ENCODE measurements at places on chromosomes 16 and 17.

GRCh38 chr17:45584092-45585036 lies 93.8 kb upstream of the PLEKHM1 start:
- DNase-seq = no peak

DNA sequence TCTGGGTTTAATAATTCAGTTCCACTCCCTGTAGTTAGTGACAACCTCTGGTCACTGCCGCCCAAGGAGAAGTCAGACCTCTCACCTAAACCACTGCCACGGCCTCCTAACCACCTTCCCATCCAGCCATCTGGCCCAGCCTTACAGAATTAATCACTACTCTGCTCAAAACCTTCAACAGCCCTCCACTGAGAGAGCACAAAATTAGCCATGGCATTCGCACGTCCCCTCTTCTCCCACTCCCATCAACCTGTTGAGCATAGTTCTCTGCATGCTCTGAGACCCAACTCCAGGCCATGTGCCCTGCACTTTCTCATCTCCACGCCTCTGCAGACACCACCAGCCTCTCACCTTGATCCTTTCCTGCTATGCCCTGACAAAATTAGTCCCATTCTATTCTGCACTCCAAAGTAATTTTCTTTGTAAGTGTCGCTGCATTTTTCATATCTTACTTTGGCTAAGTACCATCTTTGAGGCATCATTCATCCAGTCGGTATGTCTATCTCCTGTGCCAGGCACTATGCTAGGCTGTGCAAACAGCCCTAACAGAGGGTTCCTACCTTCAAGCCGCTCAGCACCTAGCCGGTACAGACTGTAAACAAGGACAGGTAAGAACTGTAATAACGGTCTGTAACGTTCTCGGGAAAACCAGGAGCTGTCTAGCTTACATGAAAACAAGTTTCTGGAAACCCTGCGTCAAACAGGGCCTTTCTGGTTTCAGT lies 963 bp downstream of the COPRS start:
- no peak for DNase-seq

DNA sequence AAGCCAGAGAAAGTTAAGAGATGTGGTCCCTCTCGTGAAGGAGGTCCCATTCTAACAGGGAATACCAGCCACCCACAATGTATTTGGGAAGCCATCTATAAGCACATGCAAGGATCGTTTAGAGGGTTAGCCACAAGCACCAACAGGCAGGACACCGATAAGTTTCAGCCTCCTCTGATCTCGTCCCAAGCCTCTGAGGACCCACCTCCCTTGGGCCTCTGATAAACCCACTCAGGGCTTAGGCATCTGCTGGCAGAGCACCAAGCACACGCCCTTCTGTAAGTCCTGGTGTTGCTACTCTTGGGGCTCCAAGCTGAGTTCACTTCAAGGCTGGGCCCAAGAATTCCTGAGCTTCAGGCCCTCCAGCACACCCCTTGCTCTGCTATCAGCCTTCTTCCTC lies 5.4 kb upstream of the PNPO start:
- DNase-seq = no peak

DNA sequence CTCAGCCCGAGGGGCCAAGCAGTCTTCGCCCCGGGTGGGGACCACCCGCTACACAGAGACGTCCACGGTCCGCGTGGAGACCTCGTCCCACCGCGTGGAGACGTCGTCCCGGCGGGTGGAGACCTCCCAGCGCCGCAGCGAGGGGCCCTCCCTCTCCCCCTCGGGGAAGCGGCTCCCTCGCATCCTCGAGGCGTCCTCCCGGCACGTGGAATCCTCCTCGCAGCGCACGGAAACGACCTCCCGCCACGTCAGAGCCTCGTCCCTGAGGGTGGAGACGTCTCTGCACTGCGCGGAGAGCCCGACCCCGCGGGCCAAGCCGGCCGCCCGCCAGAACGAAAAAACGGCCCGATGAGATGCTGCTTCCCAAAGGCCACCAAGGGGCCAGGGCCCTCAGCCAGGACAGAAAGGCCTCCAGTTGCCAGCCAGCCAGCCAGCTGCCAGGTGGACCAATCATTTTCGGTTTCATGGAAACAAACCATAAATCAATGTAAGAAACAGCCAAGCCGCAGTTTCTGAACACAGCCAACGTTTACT lies 424 bp downstream of the C17orf100 start:
- peak; percentile 87 for DNase-seq

DNA sequence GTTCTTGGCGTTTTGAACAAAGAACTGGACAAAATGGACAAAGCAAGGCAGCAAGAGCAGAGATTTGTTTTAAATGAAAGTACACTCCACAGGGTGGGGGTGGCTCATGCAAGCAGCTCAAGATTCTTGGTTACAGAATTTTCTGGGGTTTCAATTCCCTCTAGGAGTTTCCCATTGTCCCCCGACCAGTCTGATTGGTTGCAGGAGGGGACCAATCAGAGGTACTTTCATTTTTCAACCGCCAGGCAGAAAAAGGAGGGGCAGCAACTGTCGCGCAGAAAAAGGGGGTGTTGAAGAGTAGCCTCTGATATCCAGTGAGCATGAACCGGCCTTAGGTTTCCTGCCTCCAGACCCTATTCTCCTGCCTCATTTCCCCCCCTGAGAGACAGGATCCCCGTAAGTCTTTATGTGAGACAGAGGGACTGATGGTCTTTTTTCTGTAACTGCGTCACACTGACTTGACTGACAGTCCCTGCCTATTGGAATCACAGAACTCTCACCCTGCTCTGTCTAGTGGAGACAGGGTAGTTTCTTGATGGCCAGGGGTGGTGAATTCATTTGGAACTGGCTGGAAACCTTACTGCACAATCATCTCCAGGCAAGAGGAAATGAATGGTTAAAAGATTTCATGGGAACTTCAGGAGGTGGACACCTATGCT lies 59.4 kb upstream of the ALOX12 start:
- no peak for DNase-seq

DNA sequence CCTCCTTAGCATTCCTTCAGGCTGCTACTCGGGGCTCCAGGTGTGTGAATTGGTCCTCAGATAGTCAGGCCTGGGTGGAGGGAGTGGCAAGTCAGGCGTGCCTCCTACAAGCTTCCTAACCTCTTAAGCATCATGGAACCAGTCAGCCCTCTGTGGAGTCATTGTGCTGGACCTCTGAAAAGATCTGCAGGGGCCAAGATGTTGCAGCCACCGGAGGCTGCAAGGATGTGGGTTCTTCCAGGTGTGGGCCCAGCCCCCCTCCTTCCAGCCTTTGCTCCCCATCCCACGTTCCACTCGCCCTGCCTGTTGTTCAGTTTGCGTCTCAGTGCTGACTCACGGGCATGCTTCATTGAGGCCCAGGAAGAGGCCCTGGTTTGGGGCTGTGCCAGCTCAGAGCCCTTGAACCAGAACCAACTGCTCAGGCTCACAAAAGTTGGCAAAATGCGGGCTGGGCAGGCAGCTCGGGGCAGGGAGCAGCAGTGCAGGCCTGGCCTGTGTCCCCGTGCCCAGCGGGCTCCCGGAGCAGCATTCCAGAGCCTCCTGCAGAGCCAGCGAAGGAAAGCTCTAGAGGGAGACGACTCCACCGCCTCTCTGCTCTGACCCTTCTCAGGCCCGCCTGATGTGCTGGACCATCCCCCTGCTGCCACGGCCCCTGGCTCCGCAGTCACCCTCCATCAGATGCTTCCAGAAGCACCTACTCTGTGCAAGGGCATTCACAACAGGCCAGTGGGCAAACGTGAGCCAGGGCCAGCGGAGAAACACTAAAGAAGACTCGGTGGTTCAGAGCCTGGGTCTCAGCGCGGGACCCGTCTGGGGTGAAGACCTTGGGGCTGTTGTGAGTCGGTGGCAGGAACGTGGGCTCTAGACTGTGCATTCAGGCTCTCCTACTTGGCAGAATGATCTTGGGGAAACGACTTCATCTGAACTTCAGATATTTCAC lies 7.5 kb downstream of the LDHD start:
- DNase-seq = peak; percentile 92

GRCh38 chr16:4005731-4006130 lies 110.5 kb downstream of the ADCY9 start:
- no peak for DNase-seq
